ENCODE measurements at places on chromosomes 1 and 21.

DNA sequence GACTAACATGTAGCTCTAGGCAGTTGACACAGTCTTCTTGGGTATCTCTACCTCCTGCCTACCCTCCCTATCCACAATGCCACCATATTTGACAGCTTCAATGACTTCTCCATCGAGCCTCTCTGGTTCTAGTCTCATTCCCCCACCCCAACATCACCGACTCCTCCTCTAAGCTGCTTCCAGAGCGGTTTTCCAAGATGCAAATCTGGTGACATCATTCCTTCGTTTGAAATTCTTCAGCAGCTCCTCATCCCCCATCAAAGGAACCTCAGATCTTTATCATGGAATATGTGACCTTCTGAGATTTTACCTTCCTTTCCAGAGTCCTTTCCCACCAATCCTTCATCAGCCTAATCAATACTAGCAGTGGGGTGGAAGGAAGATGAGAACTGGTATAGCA lies 352.4 kb upstream of the RUNX1 start:
- no peak for DNase-seq

DNA sequence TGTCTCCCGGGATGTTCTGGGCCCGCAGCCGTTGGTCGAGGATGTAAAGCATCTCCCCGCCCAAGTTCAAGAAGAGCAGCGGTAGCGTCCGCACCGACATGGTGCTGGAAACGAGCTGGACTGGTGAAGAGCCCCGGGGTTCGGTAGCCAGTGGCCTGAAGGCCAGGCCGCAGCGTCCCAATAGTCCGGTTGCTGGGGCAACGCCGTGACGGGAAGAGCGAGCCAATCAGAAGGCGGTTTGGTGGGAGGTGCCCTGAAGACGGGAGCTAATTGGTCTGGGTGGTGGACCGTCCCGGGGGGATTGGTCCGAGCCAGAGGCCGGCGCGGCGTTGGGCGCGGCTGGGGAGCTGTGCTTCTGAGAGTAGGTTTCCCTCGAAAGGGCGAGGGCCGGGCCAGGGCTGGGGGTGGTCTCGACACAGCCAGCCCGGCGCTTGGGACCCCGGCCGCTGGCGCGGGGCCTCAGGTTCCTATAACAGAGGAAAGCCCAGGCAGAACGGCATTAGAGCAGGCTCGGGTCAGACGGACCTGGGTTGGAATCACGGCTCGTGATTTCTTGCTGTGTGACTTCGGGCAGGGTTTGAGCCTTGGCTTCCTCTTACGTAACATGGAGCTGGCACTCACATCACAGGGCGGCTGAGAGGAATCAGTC lies at the start of gene OSCP1:
OSCP1 (minus strand) TSS at position 182 of the 649 bp plus-strand sequence; CDS start at position 100, 82 bp downstream.
- DNase-seq: peak; percentile 27

GRCh38 chr1:200260597-200261335 lies 149.1 kb downstream of the ZNF281 start:
- DNase-seq: no peak

DNA sequence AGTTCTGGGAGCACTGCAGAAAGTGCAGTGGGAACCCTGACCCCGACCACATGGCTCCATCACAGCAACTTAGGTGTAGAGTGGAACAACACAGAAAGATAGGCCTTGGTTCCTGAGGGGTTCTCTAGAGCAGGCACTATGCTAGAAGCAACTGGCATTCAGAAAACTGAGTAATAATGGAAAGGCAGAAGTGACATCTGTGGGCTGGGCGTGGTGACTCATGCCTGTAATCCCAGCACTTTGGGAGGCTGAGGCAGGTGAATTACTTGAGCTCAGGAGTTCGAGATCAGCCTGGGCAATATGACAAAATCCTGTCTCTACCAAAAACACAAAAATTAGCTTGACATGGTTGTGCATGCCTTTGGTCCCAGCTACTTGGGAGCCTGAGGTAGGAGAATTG lies 5.3 kb downstream of the MRPS15 start:
- no peak for DNase-seq

GRCh38 chr1:51217101-51217500 lies 19.0 kb upstream of the RNF11 start:
- DNase-seq: no peak

DNA sequence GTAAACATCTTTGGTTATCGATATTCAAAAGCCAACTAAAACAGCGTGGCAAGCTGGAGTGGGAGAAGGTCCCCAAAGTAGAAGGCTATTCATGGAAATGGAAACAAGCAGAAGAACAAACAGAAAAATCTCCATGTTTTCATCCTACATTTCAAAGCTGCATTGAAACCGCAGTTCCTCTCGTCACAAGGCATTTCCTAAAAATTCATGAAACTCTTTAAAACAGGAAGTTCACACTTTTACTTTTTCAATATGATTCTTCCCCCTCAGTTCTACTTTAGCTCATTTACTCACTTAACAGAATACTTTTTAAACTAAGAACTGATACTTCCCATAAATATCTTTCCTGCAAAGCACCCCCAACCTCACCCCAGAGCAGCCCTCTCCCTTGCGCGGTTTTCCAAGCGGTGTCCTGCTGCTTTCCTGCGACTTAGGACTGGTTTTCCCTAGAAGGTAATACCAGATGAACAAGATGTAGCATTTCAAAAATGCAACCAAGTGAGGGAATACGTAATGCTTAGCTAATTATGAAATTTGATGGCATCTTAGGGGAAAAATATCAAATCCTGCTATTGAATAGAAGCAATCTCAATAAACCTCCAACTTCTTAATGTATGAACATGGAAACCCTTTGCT lies 228.3 kb upstream of the PKN2 start:
- DNase-seq: no peak

- no peak for DNase-seq
Observed at GRCh38 chr1:64163970-64164369, 39.5 kb upstream of the UBE2U start.

Measured in cerebellar nuclear complex (tissue), 1 donor.